ENCODE measurements at places on chromosomes 12 and 14. TPM values are rescaled to one million over a fixed set of nuclear protein-coding genes. Genes with fewer than 3 reads are reported as not detected.

The KERA gene
- not detected for total RNA-seq

The TPH2 gene
- not detected for total RNA-seq

The AMIGO2 gene
- total RNA-seq = 271 TPM

The IFNG-AS1 gene
- not detected for total RNA-seq

The GPRC5D gene
- not detected for total RNA-seq

The INHBC gene
- total RNA-seq = not detected

The GSG1 gene
- not detected for total RNA-seq

The KRT75 gene
- not detected for total RNA-seq

The CMA1 gene
- not detected for total RNA-seq

The OVCH1 gene
- not detected for total RNA-seq

The HOXC13 gene
- total RNA-seq = not detected

The P2RX7 gene
- total RNA-seq = 0.96 TPM

The DEPDC4 gene
- total RNA-seq = 0.14 TPM

The B3GNT4 gene
- 0.14 TPM for total RNA-seq

The KLRK1 gene
- 0.48 TPM for total RNA-seq

The SPSB2 gene
- total RNA-seq = 11.9 TPM

The PTHLH gene
- 2.7 TPM for total RNA-seq

The PRIMA1 gene
- not detected for total RNA-seq

The FBRSL1 gene
- total RNA-seq = 40.0 TPM

The PLA2G1B gene
- not detected for total RNA-seq

The ATL1 gene
- total RNA-seq = 4.2 TPM

The PRICKLE1 gene
- total RNA-seq = 8.0 TPM

The CCDC184 gene
- 0.82 TPM for total RNA-seq

The TAS2R13 gene
- 0.21 TPM for total RNA-seq

The DCAF4 gene
- 45.8 TPM for total RNA-seq

The NKX2-8 gene
- not detected for total RNA-seq

The CLEC9A gene
- not detected for total RNA-seq

The SMCO2 gene
- total RNA-seq = 0.58 TPM

Data from kidney epithelial cell (primary cell).